GM12892 (cell line): ENCODE measurements at places on chromosomes 3 and 15.

DNA sequence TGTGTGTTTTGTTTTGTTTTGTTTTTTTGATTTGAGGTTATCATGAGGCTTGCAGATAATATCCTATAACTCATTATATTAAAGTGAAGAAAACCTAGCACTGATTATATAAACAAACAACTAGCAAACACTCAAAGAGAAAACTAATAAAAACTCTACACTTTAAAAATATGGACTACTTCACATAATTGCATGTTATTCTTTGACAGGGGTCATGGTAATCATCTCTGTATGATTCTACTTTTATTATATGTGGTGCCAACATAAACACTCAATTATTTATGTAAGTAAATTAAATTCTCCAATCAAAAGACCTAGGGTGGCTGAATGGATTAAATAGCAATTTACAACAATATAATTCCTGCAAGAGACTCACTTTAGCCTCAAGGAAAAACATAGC, 44.6 kb upstream of the P3H2 start:
- DNase-seq = no peak

GRCh38 chr15:83129791-83130190, 22.3 kb downstream of the TM6SF1 start:
- no peak for DNase-seq

- no peak for DNase-seq
These were observed 3.6 kb downstream of the PXK start for GRCh38 chr3:58336135-58336882.

- DNase-seq = no peak
These were observed 65.1 kb upstream of the GUCA1C start for GRCh38 chr3:109018828-109019227.

DNA sequence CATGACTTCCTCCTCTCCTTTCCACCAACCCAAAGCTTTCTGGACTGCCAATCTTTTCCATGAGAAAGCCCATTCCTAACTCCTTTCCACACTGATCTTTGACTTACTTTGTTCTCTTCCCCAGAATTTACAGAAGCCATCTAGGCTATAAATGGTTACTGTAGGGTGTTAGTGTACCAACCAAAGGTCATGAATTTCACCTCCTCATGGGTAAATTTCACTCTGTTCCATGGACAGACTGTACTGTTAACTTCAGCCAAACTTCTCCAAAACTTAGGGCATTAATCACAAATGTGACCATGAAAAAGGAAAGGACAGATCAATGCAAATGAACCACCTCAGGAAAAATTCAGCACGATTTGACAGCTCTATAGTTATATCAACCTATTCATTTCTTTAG, 54.9 kb downstream of the ATOSA start:
- DNase-seq = no peak

DNA sequence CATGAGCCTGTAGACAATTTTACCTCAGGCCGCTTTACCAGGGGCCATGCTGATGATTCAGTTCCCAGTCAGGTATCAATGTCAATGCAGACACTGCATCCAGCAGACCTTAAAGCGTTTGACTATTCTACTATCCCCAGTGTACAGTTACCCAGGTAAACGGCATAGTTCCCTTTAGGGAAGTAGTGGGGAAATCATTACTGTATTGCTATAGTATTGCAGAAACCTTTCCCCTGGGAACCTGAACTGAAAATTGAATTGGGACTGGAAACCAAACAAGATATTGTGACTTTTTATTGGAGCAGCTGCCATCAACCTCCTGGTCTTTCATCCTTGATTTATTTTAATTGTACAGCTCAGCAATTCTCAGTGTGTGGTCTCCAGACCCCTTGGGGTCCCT, 6.6 kb upstream of the INAFM2 start:
- no peak for DNase-seq

DNA sequence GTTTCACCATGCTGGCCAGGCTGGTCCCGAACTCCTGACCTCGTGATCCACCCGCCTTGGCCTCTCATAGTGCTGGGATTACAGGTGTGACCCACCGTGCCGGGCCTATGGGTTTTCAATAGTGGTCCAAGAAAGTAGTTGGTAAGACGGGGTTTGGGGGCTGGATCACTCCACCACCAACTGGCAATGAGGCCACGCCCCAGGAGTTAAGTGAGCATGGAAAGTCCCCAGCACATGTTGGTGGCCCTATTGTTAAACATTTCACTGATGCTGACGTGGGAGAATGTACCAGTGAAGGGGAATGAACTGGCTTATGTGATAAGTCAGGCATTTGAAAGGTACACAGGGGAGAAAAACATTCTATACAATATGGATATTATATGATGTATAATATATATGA, 80.4 kb downstream of the CHRD start:
- DNase-seq = no peak

- DNase-seq = no peak
These were observed 260.0 kb downstream of the FOXP1 start for GRCh38 chr3:71323558-71323957.
